Activated naive CD4-positive, alpha-beta T cell treated with anti-CD3 and anti-CD28 coated beads for 36 hours (primary cell): ENCODE measurements at places on chromosomes 12 and 14.

GRCh38 chr12:14435627-14436026 lies 70.1 kb downstream of the ATF7IP start:
- DNase-seq, result no peak
- H3K4me1 ChIP-seq, result peaks cover 29% of the 10 kb centered on the region
- no peak overlapping the region for H3K4me3 ChIP-seq
- no peaks in the 10 kb centered on the region for H3K27me3 ChIP-seq
- H3K27ac ChIP-seq, result no peak overlapping the region

- no peak overlapping the region for H3K27ac ChIP-seq
- H3K4me3 ChIP-seq, result no peak overlapping the region
- H3K27me3 ChIP-seq, result no peaks in the 10 kb centered on the region
- no peak for DNase-seq
Observed at GRCh38 chr14:67852926-67853604, 33.5 kb downstream of the RAD51B start.

- no peak overlapping the region for H3K27ac ChIP-seq
- H3K4me1 ChIP-seq, result no peaks in the 10 kb centered on the region
- no peaks in the 10 kb centered on the region for H3K36me3 ChIP-seq
- H3K4me3 ChIP-seq, result no peak overlapping the region
Observed at GRCh38 chr12:1851151-1851701, 30.9 kb downstream of the LRTM2 start.

- H3K27ac ChIP-seq, result no peak overlapping the region
- no peak for DNase-seq
- H3K4me1 ChIP-seq, result no peaks in the 10 kb centered on the region
- no peaks in the 10 kb centered on the region for H3K27me3 ChIP-seq
- H3K4me3 ChIP-seq, result no peak overlapping the region
Observed at GRCh38 chr14:51704545-51704944, 52.8 kb downstream of the FRMD6 start.

- peaks cover 5% of the 10 kb centered on the region for H3K36me3 ChIP-seq
- no peak overlapping the region for H3K4me3 ChIP-seq
- no peaks in the 10 kb centered on the region for H3K27me3 ChIP-seq
- no peak for DNase-seq
- H3K4me1 ChIP-seq, result peaks cover 22% of the 10 kb centered on the region
- H3K27ac ChIP-seq, result no peak overlapping the region
Observed at GRCh38 chr12:108642269-108642870, 8.7 kb upstream of the SELPLG start.

DNA sequence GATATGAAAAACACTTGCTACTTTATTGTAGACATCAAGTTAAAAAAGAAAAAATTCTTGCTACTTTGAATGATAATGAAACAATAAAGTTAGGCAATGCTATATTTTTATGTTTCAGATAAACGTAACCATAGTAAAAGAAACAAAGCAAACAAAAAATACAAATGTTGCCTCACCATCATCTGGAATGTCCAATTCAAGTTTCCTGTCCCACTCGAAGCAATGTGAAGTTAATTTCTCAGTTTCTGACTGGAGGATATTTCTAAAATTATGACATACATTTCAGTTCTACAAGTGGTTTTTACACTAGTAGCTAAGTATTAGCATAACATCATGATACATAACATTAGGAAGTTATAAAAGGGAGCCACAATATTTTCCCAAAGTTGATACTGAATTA lies 20.9 kb downstream of the DLGAP5 start:
- DNase-seq, result no peak
- no peak overlapping the region for H3K4me3 ChIP-seq
- H3K36me3 ChIP-seq, result peaks cover 10% of the 10 kb centered on the region

DNA sequence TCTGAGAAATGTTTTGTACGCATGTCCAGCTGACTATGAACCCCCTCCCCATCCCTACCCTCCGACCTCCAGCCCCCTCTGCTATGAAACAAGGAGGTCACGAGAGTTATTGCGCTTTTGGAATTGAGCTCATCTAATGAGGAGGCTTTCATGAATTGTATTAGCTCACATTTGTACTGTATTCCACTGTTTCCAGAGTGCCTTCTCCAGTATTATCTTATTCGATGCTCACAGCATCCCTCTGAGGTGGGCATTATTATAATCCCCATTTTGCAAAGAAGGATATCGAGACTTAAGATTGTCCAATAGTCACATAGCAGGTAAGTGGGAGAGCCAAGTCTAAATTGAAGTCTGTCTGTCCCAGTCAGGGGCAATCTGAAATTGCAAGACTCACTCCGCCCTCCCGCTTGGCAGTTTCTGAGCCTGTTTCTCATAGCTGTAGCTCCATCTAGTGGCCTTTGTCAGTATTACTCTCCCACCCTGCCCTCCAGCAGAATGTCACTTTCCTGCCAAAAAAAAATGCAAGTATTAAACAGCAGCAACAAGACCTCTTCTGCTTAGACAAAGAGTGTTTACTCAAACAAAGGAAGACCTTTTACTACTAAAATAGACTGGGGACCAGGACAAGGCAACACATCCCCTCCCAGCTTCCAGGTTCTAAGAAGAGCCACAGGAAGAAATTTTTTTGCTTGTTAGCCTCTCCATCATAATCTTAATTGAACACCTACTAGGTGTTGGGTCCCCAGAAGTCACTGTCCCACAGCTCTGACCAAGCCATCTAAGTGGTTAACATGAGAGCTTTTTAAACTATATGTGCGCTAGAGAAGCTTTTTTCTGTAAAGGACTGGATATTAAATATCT lies 48.6 kb upstream of the TMEM233 start:
- H3K4me3 ChIP-seq, result no peak overlapping the region
- no peak overlapping the region for H3K27ac ChIP-seq
- no peaks in the 10 kb centered on the region for H3K4me1 ChIP-seq
- peak; percentile 73 for DNase-seq

DNA sequence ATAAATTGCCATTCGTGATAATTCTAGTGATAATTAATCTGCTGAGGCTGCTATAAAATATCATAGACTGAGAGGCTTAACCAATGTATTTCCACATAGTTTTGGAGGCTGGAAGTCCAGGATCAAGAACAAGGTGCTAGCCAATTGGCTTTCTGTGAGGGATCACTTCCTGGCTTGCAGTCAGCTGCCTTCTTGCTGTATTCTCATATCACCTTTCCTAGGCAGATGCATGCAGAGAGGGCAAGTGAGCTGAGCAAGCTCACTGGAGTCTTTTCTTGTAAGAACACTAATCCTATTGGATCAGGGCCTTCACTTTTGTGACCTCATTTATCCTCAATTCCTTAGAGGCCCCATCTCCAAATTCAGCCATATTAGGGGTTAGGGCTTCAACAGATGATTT lies 640.7 kb downstream of the DIO2 start:
- H3K36me3 ChIP-seq, result no peaks in the 10 kb centered on the region
- no peaks in the 10 kb centered on the region for H3K27me3 ChIP-seq
- no peak overlapping the region for H3K27ac ChIP-seq

- H3K4me1 ChIP-seq, result no peaks in the 10 kb centered on the region
- no peak overlapping the region for H3K27ac ChIP-seq
- no peaks in the 10 kb centered on the region for H3K27me3 ChIP-seq
- H3K36me3 ChIP-seq, result no peaks in the 10 kb centered on the region
Observed at GRCh38 chr12:126572170-126572569, 1506.9 kb downstream of the AACS start.

DNA sequence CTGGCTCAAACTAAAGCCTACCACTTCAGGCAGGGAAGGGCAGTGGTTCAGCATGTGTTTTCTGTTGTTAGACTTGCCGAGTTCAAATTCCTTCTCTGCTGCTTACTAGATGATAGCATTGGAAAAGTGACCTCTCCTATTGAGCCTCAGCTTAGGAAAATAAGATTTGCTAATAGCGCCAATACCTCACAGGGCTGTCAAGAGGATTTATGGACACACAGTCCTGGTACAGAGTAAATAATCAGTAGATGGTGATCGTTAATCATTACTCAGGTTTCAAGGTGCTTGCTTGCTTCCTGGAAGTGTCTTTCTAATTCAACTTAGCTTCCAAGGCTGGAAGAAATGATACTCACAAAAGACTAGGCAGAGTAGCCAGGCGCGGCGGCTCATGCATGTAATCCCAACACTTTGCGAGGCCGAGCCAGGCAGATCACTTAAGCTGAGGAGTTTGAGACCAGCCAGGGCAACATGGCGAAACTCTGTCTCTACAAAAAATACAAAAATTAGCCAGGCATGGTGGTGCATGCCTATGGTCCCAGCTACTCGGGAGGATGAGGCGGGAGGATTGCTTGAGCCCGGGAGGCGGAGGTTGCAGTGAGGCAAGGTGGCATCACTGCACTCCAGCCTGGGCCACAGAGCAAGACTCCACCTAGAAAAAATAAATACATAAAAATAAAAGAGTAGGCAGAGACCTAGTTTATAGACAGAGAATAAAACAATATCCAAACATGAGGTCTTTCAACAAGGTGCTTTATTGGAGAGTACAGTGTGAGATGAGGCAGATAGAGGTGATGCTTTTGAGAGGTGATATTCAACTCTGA lies 6.0 kb downstream of the PLA2G1B start:
- no peaks in the 10 kb centered on the region for H3K36me3 ChIP-seq
- peaks cover 11% of the 10 kb centered on the region for H3K4me1 ChIP-seq
- H3K27ac ChIP-seq, result no peak overlapping the region
- no peak overlapping the region for H3K4me3 ChIP-seq

DNA sequence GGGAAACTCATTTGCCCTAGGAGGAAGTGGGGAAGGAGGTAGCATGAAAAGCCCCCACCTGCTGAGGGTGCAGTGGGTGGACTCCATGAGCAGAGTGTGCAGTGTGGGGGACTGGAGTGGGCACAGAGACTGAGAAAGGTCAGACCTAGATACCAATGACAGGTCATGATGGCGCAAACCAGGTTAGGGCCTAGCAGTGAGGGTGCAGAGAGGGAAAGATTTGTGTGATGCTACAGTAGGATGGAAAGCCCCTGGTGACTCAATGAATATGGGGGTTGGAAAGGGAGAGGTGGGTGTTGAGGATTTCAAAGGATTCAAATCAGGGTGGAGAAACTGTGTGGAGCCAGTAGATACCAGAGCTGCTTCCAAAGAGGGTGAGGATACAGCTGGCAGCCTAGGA lies 319.2 kb downstream of the DPF3 start:
- H3K4me3 ChIP-seq, result no peak overlapping the region
- no peak overlapping the region for H3K27ac ChIP-seq
- DNase-seq, result no peak
- H3K27me3 ChIP-seq, result no peaks in the 10 kb centered on the region

- H3K4me3 ChIP-seq, result no peak overlapping the region
- peaks cover 20% of the 10 kb centered on the region for H3K36me3 ChIP-seq
- H3K27ac ChIP-seq, result no peak overlapping the region
- no peaks in the 10 kb centered on the region for H3K27me3 ChIP-seq
Observed at GRCh38 chr14:50107850-50108249, 8.5 kb downstream of the VCPKMT start.

DNA sequence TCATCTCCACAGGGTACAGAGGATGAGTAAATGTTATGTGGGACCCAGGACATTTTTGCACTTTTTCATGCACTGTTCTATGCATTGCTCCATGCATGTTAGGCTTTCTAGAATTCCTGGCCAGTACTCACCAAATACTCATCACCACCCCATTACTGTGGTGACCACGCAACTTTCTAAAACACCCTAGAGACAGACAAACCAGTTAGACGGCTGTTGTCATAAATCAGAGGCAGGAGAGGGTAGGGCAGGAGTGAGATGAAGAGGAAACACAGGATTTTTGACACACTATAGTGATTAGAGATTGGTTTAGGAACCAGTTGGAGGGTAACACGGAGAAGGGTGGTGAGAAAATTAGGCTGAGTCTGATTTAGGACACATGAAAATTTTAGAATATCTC lies 59.3 kb downstream of the IFNG start:
- H3K36me3 ChIP-seq, result no peaks in the 10 kb centered on the region
- DNase-seq, result no peak
- H3K4me1 ChIP-seq, result no peaks in the 10 kb centered on the region
- no peak overlapping the region for H3K27ac ChIP-seq
- H3K27me3 ChIP-seq, result peaks cover 5% of the 10 kb centered on the region

GRCh38 chr14:21185491-21185890 lies 29.6 kb upstream of the OR5AU1 start:
- H3K4me3 ChIP-seq, result no peak overlapping the region
- peaks cover 2% of the 10 kb centered on the region for H3K36me3 ChIP-seq
- peaks cover 6% of the 10 kb centered on the region for H3K27me3 ChIP-seq
- no peak for DNase-seq

DNA sequence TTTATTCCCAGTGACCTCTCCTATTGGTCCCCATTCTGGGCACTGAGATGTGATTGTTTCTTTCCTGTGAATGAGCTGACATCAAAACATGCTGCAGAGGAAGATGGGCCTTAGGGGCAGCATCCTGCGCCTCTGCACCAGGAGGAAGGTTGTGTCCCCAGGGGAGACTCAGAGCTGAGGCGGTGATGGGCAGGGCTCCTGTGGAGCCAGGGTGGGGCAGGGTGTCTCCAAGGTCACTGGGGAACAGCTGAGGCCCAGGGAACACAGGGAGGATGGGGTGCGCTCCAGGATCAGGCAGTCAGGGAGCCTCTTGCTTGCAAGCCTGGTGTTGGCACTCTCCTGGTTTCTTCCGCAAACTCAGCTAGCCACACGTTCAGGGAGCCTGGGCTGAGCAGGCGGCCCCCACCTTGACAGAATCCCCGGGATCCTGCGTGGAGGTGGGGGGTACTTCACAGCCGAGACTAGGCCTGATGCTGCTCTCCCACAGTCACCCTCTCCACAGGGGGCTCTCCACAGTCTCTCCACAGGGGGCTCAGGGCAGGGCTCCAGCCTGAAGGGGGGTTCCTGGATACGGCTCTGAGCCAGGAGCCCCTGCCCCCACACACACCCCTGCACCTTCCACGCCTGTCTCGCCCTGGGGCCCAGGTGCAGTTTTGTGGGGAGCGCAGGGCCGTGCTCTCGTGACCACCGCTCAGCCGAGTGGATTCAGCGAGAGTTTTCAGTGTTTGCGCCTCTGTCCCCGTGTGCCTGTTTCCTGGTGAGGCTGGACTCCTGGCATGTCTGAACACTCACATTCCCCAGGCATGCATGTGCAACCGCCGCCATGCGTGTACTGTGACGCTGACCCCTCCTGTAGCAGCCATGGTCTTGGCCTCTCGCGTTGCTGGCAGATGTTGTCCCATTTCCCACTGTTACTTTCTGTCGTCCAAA lies 264.7 kb downstream of the SEC23A start:
- no peaks in the 10 kb centered on the region for H3K36me3 ChIP-seq
- H3K4me1 ChIP-seq, result no peaks in the 10 kb centered on the region
- no peak for DNase-seq
